ENCODE measurements at places on chromosomes 1 and 21.

DNA sequence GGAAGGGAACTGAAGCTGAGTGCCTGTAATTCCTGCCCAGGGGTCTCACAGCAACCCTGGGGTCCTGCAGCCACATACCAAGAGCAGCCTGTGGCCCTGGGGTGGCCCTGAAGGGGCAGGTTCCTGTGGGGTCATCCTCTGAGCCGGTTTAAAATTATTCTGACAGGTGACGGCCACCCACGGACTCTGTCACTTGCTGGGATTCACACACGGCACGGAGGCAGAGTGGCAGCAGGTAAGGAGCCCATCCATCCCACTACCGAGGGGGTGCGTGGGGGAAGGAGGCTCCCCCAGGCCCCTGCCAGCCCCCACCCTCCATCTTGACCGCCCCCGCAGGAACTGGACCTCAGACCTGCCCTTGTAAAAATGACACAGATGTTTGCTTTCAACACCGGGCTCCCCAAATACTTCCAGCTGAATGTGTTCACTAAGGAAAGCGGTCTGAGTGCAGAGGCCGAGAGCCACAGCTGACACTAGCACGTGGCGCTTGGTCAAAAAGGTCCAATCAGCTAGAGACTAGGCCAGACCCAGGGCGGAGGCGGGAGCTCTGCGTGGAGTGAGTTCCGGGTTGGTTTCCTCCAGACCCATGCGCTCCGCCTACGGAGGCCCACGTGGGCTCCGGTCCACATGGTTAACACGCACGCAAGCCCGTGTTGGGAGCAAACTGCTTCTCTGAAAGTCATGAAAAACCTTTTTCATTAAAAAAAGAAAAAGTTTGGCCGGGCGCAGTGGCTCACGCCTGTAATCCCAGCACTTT lies 10.0 kb downstream of the YBEY start:
- DNase-seq: peak; percentile 55

GRCh38 chr1:12345350-12346217 lies 115.8 kb downstream of the VPS13D start:
- DNase-seq: no peak

DNA sequence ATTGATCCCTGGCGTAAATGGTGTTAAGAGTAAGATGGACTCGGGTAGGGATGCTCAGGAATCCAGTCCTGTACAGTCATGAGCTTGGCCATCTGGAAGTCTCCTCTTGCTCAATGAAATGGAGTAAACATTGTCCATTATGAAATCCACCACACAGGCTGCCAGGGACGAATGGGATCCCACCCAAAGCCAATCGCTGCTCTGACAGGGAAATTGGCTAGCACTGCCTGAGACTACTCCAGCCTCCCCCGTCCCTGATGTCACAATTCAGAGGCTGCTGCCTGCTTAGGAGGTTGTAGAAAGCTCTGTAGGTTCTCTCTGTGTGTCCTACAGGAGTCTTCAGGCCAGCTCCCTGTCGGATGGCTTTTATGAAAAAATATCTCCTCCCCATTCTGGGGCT lies at the start of gene HSD11B1:
TSS of gene HSD11B1 (plus strand) at position 263 of the 400 bp plus-strand sequence. CDS start at position 360, 97 bp downstream.
- DNase-seq: peak; percentile 80

DNA sequence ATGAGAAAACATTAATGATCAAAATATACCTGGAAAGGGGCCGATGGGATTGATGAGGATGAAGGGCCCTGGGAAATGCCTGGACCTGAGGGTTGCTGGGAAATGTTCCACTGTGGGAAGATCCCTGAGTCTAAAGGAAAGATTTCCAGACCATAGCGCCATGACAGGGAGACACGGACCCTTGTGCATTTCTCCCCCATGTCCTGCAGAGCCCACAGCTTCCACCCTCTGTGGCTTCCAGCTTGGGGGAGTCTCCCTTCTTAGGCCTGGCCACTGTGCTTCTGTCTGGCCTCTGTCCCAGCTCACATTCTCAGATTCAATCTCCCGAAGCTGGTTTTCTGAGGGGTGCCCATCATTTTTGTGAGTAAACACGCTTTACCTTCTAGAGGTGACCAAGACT lies 1.0 kb upstream of the PRAMEF12 start:
- no peak for DNase-seq

- DNase-seq: peak; percentile 85
These were observed 4.9 kb upstream of the SLC44A5 start for GRCh38 chr1:75615613-75616435.

- DNase-seq: no peak
These were observed 104.4 kb upstream of the USP25 start for GRCh38 chr21:15625363-15625762.

GRCh38 chr21:32567626-32568025 lies 17.7 kb downstream of the TCP10L start:
- DNase-seq: no peak

GRCh38 chr1:209150114-209150513 lies 433.4 kb upstream of the CAMK1G start:
- DNase-seq: peak; percentile 83

GRCh38 chr1:176987016-176987415 lies 177.5 kb downstream of the ASTN1 start:
- DNase-seq: peak; percentile 45

- DNase-seq: no peak
These were observed 93.4 kb downstream of the DNM3 start for GRCh38 chr1:171934664-171935063.

- no peak for DNase-seq
These were observed 53.0 kb downstream of the SLC45A1 start for GRCh38 chr1:8370905-8371315.

DNA sequence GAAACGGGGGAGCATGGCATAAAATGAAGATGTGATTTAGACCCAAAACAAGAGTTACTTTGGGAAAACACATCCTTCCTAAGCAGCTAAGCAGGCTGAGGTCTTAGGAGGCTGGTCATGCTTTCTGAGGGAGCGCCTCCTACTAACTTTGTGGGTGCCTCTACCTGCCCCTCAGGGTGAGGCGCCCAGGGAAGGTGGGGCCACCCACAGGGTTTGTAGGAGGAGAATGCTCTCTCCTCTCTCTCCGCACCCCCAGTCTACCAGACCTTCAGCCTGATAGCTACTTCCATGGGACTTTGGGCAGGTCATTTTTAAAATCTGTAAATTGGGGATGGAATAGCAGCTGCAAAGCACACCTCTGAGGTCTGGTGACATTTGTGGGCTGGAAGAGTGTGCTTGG lies 23.8 kb downstream of the SLC27A3 start:
- no peak for DNase-seq

- DNase-seq: no peak
These were observed 528.2 kb downstream of the MRPL39 start for GRCh38 chr21:25079053-25079452.

DNA sequence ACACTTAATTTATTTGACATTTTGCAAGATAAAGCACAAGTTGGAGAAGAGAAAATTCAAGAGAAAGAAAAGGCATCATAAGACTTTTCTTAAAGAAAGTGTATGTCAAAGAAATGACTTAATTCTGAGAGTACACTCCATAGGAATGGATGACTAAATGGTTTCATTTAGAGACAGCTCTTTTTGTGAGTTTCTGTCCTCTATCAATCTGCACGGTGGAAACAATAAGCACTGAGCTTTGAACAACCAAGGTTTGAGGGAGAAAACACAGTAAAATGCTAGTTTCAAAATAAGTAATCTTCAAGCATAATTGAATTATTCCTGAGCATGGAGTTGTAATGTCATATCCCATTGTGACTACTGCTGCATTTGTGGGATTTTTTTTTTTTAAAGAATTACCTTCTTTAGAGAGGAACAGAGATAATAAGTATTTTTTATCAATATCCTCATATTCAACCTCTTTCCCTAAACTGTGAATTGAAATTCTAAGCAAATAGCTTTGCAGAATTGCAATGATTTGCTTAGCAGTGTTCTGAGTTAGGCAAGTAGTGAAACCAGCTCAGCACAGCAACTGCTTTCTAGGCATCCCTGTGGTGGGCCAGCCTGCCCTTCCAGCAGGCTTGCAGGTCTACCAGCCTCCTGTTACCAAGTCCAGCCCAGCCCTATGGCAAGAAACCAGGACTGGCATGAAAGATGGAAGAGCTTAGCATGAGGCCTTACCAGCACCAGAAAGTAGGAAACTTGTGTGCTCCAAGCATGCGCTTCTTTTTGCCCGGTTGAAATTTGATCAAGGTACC lies 38.2 kb downstream of the KCNJ6 start:
- DNase-seq: no peak

- no peak for DNase-seq
These were observed 149.3 kb downstream of the PCBP3 start for GRCh38 chr21:45792682-45793383.
